ENCODE measurements at places on chromosomes 5 and 9.

DNA sequence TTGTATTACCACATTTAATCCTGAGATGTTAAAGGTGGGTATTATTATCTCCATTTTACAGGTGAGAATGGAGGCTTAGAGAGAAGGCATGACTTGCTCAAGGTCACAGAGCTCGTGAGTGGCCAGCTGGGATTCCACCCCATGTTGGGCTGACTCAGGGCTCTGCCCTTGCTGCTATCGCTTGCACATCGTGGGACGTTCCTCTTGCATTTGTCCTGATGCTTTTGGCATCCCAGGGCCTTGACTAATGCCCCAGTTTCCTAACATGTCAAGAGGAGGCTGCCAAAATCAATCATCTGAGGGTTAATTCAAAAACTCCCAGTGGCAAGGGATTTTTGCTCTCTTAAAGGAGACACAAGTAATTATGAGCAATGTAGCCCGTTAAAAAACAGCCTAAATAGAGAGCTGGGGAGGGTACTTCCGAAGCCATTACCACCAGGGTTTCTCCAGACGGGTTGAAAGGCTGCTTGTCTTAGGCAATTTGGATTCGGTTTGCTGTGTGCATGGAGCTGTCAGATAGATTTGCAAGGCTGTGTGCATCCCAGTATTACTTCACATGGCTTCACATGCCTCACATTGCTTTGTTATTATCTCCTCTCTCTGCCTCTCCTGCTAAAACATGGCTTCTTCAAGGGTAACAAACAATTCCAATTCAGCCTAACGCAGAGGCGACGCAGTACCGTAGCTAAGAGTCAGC, 347.4 kb downstream of the DRD1 start:
- DNase-seq, result no peak

GRCh38 chr9:90204128-90204831, 438.3 kb downstream of the DIRAS2 start:
- no peak for DNase-seq

DNA sequence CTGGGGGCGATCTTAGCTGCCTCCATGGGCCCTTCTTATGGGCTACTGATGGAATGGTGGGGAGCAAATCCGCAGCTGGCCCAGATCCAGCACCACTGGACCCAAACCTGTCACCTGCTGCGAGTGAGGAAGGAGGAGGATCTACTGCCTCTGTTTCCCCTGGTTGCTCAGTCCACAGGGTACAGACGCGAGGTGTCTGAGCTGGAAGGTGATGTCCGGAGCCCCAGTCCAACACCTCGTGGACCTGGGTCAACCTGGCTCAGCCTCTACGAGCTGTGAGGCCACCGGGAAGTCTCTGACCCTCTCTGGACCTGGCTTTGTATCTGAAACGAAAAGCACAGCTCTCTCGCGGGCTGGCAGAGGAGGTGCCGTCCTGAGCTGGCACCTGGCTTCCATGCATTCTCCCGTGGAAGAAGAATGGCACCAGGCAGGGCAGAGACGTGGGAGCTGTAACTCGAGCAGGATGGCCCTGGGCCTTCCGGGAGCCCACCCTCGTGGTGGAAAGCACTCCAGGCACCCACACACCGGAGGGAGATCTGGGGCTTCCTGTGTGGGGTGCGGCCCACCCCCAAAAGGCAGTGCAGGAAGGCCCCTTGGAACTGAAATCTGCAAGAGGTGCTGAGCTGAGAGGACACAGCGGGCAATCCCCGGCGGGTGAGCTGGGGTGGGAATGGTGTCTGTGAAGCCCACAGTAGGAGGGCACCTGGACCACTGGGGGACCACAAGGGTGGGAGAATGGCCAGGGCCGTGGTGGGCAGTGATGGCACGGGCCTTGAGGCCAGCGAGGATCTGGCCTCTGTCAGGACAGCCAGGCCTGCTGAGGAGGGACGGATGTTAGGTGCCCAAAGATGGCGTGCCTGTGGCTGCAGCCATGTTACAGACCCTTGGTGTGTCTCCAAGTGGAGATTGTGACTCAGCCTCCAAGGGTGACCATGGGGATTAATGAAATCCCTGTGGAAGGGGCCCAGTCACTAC, 133.4 kb downstream of the OLFM1 start:
- no peak for DNase-seq

- DNase-seq, result no peak
Measured at GRCh38 chr5:76590027-76590426, 33.2 kb downstream of the F2RL2 start.

DNA sequence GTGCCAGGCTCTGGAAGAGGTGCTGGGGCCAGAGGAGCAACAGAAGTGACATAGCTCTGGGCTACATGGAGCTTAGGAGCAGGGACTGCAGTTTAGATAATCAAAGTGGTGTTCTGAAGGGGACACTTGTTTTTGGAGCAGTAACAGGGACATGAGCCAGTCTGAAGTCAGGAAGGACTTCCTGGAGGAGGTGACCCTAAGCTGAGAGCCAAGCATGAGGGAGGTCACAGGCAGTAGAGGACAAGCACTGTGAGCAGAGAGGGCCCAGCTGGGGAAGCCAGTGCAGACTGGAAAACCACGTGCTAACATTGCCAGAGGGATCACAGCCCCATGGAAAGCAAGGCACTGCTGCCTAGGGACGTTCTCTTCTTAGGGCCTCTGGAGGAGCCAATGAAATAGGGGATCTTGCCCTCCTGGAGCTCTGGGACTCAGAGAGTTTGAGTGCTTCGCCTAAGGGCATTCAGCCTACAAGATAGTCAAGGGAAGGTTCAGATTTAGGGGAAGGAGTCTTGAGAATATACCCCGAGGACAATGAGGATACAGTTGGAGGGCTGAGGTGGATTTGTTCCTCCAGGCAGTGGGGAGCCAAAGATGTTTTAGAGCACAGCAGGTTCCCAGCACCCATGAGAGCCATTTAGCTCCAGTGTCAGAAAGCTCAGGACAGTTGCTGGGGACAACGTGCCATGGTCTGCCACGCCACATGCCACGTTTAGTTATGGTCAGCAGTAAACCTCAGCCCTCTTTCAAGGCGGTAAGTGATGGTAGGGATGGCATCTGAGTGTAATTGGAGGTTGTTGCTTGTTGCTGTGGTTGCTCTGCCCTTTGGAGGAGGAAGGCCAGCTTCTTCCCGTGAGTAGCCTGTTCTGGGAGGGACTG, 40.5 kb upstream of the SH3PXD2B start:
- no peak for DNase-seq

DNA sequence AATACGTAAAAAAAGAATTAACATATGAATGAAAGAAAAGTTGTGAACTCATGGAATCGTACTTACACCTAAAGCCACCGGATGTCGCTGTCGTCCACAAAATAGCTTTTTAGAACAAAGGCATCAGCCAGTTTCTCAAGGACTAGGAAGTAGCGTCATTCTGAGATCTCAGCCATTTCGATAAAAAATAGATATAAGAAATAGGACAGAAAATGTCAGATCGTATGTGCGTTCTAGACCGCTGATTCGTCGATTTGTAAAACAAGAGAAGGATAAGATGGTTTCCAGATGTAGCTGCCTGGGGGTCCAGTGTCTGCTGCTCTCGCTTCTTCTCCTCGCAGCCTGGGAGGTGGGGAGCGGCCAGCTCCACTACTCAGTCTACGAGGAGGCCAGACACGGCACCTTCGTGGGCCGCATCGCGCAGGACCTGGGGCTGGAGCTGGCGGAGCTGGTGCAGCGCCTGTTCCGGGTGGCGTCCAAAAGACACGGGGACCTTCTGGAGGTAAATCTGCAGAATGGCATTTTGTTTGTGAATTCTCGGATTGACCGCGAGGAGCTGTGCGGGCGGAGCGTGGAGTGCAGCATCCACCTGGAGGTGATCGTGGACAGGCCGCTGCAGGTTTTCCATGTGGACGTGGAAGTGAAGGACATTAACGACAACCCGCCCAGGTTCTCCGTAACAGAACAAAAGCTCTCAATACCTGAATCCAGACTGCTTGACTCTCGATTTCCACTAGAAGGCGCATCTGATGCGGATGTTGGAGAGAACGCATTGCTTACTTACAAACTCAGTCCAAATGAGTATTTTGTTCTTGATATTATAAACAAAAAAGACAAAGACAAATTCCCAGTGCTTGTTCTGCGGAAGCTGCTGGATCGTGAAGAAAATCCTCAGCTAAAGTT, at the start of gene PCDHA10:
Gene PCDHA10, plus strand, starts transcription at position 126 of the 903 bp plus-strand sequence. Its CDS starts 152 bp downstream, at position 278.
- no peak for DNase-seq

GRCh38 chr5:72501488-72501887, 5.7 kb downstream of the ZNF366 start:
- no peak for DNase-seq

DNA sequence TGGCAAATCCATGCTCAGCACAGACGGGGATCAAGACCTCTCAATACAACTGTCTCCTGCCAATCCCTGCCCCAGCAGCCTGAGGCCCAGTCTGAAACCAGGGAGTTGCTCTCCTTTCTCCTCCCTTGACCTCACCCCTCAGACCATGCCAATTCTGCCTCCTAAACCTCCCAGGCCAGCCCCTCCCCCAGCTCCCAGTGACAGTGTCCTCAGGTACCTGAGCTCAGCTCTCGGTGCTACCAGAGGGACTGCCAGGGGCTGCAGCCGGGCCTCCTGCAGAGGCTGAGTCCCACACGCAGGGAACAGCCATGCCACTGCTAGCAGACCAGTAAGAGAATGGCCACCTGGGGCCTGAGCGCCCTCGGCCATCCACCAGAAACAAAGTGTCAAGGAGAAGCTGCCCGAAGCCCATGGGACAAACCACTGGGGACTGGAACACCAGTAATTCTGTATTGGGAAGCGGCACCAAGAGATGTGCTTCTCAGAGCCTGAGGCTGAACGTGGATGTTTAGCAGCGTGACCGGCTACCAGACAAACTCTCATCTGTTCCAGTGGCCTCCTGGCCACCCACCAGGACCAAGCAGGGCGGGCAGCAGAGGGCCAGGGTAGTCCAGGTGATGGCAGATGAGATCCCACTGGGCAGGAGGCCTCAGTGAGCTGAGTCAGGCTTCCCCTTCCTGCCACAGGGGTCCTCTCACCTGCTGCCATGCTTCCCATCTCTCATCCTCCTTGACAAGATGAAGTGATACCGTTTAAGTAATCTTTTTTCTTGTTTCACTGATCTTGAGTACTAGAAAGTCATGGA, 557 bp upstream of the IL3 start:
- no peak for DNase-seq

DNA sequence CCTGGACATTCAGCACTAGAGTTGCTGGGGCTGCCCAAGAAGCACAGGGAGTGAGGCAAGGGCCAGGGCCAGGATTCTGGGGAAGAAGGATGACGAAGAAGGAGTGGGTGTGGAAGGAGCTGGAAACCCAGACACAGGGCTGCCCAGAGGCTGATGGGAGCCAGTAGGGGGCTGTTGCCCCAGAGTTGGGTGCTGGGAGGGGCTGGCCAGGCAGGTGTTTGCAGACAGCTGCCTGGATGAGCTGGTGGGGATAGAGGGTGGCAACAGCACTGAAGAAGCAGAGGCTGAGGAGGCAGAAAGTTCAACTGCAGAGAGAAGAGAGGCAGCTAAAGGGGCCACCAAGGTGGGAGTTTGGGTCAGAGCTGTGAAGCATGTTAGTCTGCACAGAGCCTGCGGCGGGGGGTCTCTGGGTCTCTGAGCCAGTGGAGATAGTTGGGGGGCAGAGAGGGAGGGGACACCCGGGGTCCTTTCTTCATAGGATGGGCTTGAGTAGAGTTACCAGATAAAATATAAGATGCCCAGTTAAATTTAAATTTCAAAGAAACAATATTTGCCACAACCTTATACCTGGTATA, 2.5 kb upstream of the AQP7 start:
- DNase-seq, result peak; percentile 20

- no peak for DNase-seq
Measured at GRCh38 chr5:71748360-71748759, 29.3 kb downstream of the CARTPT start.

GRCh38 chr5:153534102-153534501, 43.6 kb downstream of the GRIA1 start:
- DNase-seq, result no peak

- no peak for DNase-seq
Measured at GRCh38 chr9:76910861-76911260, 4.9 kb upstream of the PRUNE2 start.

GRCh38 chr5:90226433-90227099, 183.0 kb downstream of the CETN3 start:
- DNase-seq, result no peak

DNA sequence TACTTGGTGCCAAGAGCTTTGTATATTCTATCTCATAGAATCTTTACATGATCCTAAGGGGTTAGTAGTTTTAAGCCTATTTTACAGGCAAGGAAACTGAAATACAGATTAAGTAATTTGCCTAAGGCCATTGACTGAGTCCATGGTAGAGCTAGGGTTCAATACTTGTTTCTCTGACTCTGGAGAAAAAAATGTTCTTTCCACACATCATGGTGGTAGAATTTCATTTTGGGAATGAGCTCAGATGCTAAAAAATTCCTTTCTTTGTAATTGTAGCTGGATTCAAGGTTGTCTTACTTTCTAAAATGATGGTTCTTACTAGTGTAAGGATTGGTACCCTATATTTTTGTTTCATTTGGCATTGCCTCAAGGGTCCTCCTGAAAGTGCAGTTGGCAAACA, 86.0 kb downstream of the ANKRD55 start:
- DNase-seq, result no peak

- peak; percentile 41 for DNase-seq
Measured at GRCh38 chr5:39072925-39073766, 1.1 kb downstream of the RICTOR start.

DNA sequence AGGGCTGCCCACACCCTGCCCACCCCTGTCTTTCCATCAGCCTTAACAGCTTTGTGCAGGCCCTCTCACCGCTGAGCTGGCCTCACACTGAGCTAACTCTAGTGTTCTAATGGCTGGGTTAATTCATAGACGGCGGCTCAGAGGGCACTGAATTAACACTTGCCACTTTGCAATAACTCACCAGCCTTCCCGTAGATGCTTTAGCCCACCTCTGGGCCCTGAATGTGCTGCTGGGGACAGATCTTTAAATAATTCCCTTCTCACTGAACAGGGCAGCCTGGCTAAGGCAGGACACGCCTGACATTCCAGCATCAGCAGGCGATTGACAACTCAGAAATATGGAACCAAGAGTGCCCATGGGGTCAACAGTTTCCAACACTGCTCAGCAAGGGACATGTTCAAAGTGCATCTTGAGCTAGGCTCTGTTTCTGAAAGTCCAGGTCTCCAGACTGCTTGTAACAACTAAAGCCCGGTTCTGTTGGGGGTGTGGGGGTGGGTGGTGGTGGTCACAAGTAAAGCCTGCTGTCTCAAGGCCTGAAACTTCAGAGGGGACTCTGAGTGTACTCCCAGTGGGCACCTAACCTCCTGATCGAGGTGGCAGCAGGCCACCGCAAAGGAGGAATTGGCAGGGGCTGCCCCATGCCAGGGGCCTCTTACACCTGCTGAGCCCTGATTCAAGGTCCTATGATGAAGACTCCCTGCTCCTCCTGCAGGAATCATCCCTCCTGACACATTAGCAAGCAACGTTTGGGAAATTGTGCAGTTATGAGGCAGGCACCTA, 248.3 kb downstream of the FSTL4 start:
- DNase-seq, result no peak

DNA sequence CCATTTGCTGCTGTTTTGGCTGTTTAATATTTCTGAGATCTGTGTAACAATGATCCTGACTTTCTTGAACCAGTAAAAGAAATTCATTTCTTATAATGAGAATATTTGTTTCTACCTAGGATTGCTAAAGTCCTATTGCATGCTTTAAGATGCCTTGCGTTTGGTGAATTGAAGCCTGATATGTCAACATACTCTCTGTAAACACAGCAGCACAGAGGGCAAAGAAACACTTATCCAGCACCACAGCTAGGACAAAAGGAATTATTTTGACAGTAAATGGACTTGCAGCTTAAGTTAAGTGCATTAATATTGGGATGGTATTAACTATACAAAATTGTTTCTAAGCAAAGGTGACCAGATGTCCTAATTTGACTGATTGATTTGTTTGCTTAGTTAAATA, 2031.2 kb upstream of the CDH6 start:
- DNase-seq, result no peak

Measured in AG08396 (cell line).